Left lobe of liver (tissue), 2 donors: ENCODE measurements at places on chromosomes 1 and 21. TPM values are rescaled to one million over a fixed set of nuclear protein-coding genes. Genes with fewer than 3 reads are reported as not detected.

- no peak for DNase-seq
Measured at GRCh38 chr1:53543130-53543777, 84.1 kb downstream of the DMRTB1 start.

GRCh38 chr1:91895832-91896556 is 10.0 kb upstream of the TGFBR3 start:
- no peak for DNase-seq

Gene MAGOH
- 15.3 TPM for total RNA-seq

- DNase-seq = no peak
Measured at GRCh38 chr1:18996548-18997177, 40.2 kb upstream of the IFFO2 start.

Gene CACNA1S
- total RNA-seq = not detected

Gene CHI3L2
- 0.23 TPM for total RNA-seq

DNA sequence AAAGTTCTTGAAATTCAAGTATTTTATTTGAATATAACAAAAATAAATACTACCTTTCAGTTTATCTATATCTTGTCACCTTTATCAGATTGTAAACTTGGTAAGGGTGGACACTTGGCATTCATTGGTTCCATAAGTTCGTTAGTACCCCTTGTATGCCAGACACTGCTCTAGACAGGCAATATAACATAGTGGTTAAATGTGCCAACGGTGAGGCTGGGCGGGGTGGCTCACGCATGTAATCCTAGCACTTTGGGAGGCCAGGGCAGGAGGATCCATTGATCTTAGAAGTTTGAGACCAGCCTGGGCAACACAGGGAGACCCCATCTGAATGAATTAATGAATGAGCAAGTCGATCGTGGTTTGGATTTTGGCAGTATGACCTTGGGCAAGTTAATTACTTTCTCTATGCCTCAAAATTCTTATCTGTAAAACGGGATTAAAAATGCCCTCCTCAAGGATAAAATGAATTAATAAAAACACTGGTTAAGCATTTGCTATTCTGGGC is 26.3 kb upstream of the SH3D21 start:
- no peak for DNase-seq

DNA sequence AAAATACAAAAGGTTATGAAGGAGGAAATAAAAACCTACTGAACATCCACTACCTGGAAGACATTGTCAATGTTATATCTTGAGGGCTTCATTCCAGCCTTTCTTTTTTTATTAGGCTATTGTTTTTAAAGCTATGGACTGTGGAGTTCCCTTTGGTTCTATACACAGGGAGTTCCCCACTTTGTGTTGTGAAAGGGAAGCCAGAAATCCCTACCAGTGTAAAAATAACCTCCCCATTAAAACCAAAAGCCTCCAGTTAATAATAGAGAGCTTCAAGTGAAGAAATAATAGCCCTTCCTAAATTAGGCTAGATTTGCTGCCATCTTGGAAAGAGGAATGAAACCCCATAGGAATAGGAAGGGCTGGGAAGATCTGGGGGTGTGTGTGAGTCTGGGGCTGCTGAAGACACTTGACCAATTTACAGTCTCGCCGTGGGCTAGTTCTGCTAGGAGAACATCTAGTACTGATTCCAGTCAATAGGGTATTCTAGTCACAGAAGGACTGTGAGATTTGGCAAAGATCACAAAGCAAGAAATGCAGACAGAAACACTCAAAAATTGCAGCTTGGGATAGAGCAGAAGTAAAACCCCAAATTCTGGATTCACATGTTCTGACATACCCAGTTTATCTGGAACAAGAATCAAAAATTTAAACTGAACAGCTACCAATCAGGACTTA is 32.4 kb upstream of the PTGFRN start:
- no peak for DNase-seq

Gene CFAP74
- total RNA-seq = 3.5 TPM

DNA sequence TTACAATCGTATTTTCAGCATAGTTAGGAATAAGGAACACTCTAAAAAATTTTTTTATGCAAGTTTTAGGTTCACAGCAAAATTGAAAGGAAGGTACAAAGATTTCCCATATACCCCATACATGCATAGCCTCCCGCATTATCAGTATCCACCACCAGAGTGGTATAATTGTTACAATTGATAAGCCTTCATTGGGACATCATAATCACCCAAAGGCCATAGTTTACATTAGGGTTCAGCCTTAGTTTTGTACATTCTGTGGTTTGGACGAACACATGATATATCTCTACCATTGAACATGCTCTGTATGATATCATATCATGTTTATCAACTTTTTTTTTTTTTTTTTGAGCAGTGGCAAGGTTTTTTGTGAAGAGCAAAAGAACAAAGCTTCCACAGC is 180.0 kb downstream of the SDCCAG8 start:
- no peak for DNase-seq

GRCh38 chr1:230170622-230171021 is 103.6 kb downstream of the GALNT2 start:
- peak; percentile 5 for DNase-seq
